ENCODE measurements at places on chromosomes 16 and 17.

GRCh38 chr16:57614944-57615343, 13.5 kb upstream of the ADGRG1 start:
- DNase-seq, result no peak

DNA sequence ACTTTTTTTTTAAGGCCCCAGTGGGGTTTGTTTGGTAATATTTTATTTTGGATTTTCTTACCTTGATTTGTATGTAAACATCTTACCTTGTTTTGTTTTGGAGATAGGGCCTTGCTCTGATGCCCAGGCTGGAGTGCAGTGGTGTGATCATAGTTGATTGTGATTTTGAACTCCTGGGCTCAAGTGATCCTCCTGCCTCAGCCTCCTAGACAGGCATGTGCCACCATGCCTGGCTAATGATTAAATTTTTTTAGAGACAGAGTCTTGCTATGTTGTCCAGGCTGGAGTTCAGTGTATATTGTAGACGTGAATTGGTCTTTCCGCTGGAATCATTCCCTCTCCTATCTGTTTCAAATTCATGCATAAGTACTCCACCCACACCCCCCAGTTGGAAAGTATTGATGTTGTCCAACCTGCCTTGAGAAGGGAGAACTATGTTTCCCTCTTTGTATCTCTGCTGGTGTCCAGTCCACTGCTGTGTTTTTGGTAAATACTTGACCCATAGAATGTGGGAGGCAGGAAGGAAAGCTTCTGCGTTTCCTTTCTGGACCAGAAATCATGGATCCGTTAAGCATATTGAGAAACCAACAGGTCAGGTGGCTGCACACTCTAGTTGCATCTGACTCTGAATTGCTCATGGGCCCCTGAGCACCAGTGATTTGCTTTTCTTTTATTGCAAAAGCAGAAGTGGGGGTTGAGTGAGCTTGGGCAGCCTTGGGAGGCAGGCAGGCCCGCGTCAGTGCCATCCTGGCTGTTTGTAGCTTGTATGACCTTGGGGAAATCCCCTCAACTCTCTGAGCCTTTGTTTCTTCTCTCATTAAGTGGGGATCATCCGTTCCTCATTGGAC, 25.0 kb downstream of the RMI2 start:
- no peak for DNase-seq

DNA sequence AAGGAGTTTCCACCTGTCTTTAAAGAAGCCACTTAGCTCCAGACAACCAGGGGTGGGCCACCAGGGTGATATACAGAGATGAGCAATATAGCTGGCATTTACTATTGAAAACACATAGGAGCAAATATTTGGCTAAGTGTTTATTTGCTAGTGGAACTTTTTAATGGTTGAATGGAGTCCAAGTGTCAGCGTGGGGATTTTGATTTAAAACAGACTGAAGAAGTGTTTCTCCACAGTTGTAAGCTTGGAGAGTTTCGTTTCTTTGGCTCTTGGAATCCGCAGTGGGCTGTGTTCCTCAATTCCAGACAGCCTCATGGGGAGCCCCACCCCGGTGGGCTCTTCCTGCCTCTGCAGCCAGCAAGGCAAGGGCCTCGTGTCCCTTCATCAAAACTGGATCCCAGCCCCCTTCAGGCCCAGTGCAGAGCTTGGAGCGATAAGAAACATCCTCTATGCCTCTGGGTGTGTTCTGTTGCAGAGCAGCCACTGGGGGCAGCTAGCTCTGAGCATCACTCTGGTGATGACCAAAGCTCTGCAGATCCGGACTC, 36.1 kb downstream of the NOG start:
- no peak for DNase-seq

GRCh38 chr16:56102183-56102686, 89.1 kb upstream of the GNAO1 start:
- no peak for DNase-seq

- peak; percentile 79 for DNase-seq
Observed at GRCh38 chr17:76141212-76142038, at the start of gene FOXJ1. TSS of gene FOXJ1 (minus strand) at chr17:76141245. CDS start at chr17:76140395, 850 bp downstream.

DNA sequence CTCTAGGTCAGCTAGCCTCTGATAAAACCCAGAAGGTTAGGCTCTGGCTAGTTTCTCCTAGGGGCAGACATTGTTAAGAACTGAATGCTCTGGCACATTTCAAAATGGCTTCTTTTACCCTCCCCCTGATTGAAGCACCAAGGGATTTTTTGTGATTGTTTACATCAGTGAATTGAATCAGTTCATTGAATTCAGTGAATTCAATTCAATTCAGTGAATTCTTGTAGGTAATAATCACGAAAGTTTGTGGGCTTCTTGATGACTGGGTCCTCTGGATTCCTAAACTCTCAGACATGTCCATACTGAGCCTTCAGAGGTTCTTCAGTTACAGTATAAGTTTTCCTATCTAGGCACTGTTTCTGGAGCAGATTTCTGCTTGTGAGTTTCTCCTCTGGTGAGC, 135.2 kb upstream of the ELAC2 start:
- DNase-seq, result no peak

GRCh38 chr16:55149622-55150021, 174.4 kb upstream of the IRX6 start:
- DNase-seq, result no peak

DNA sequence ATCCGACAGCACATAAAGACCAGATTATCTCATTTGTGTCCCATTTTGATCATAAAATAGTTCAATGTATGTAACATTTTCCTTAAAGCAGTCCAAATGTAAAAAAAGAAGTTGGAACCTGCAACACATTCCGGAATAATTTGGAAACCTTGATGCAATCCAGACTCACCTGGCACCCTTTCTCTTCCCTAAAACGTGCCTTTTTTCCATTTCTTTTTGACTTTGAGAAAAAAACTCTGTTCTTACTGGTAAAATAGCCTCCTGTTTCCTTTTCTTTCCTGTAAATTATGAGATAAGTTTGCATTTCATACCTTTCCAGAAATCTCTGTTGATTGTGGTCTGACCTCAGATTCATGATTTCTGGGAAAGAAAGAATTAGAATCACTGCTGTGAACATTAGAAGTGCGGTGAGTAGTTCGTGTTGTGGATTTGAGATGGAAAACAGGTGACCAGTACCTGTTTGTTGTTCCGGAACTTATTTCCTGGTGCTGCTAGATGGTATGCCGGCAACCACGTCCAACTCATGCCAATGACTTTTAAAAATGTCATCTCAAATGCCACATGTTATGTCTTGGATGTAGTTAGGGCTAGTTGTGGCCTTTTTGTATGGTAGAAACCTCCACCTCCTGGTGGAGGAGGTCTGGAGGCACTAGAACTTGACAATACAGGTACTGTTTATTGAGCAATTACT, 108.1 kb downstream of the SOCS1 start:
- DNase-seq, result no peak

- DNase-seq, result no peak
Observed at GRCh38 chr17:28047806-28048205, 5.3 kb downstream of the NLK start.

DNA sequence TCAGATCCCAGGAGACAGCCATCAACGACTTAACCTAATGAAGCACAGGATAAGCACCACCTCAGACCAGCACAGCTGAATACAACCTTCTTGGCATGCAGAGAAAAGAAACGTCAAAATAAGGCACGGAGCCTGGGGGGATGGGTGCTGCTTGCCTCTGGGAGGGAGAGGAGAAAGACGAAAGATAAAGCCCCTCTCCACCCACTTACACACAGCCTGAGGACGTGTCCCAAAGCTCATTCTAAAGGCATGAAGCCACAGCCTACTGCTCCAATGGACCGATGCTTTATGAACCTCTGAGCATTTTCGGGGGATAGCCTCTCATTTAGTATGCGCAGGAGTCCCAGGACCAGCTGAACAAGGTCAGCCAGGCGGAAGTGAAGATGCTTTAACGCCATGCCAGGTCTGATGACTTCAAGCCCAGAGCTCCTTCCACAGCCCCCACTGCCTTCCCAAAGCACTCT, 31.1 kb downstream of the ST3GAL2 start:
- no peak for DNase-seq

DNA sequence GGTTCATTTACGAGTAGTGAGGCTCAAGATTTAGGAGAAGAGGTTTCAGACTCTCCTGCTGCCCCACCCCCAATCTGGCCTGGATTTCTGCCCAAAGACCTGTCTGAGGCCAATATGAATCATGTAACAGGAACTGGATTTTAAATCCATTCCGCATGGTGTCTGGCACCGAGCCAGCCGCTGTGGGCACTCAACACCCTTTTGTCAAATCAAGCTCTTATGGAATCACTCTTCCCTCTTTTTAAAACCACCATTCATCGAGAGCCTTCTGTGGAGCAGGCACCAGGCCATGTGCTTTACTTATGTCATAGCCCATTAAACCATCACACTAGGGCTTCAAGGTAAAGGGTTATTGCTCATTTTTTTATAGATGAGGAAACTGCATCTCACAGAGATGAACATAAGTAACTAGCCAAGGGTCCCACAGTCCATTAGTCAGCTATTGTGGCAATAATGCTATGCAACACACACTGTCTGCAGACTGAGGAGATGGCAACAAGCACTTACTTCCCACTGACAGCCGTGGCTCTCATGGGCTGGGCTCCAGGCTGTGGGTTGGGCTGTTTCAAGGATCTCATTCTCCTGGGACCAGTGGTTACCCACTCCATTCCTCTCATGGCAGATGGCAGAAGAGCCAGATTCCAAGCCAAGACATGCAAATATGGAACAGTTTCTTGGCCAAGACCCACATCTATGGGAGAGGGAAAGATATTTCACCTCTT, 93.6 kb downstream of the WSCD1 start:
- no peak for DNase-seq

DNA sequence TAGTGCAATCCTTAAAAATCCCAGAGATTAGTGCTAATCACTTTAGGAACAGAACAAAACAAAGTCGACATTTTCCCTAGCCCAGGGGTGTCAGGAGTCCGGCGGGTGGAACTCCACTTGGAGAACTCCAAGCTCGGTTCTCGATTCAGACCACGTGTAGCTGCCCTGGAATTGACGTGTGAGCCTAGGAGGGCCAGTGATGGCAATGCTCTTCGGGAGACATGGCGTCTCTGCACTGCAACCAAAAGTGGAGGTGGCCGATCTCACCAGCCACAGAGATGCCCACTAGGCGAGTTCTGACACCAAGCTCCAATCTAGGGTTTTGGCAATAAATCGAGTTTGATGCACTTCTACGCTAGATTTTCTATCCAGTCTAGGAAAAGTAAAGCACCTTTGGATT, 17.6 kb downstream of the MAP1LC3B start:
- DNase-seq, result no peak
